ENCODE measurements at places on chromosomes 6 and 20.

GRCh38 chr6:31935021-31935420 is 7.5 kb downstream of the C2 start:
- no peak for DNase-seq

DNA sequence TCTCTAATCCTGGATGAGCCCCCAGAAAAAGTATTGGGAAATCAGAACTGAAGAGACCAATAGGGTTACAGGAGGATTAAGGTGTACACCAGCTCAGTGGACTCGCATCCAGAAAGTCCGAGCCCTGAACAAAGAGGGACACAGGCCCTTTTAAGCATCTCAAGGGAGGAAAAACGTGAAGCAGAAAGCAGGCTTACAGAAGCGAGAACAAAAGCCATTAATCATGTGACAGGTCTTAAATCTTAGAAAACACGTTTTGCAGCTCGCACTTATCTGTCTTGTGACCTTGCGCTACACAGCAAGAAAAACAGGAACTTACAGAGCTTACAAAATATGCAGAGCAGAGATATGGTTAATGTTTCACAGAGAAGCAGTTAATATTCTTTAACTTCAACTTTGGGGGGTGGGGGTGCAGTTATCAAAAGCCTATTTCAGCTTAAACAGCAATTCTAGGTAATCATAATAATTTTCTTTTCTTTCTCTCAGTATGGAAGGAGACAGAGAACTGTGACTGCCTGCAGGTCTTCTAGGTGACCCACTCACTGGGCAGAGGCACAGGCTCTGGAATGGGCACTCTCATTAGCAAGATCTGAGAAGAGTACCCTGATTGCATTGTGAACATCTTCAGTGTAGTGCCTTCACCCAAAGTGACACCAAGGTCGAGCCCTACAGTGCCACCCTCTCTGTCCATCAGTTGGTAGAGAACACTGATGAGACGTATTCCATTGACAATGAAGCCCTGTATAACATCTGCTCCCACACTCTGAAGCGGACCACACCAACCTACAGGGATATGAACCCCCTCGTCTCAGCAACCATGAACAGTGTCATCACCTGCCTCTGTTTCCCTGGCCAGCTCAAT is 65.0 kb upstream of the MOCS1 start:
- no peak for DNase-seq

DNA sequence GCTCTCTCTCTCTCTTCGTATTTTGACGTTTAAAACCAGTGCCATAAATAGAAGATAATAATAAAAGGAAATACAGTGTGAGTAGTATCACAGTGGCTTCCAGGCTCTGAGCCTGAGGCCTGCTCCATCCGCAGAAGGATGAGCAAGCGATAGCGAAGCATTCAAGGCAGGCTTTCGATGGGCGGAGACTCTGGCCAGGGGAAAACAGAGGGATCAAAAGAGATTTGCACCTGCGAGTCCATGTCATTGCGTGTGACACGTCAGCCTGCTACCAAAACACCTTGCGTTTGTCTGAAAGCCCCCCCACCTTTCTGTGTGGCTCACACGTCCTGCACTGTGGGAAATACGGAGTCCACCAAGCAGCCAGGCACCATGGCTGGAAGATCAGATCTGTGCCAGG is 377.3 kb upstream of the SULF2 start:
- no peak for DNase-seq

DNA sequence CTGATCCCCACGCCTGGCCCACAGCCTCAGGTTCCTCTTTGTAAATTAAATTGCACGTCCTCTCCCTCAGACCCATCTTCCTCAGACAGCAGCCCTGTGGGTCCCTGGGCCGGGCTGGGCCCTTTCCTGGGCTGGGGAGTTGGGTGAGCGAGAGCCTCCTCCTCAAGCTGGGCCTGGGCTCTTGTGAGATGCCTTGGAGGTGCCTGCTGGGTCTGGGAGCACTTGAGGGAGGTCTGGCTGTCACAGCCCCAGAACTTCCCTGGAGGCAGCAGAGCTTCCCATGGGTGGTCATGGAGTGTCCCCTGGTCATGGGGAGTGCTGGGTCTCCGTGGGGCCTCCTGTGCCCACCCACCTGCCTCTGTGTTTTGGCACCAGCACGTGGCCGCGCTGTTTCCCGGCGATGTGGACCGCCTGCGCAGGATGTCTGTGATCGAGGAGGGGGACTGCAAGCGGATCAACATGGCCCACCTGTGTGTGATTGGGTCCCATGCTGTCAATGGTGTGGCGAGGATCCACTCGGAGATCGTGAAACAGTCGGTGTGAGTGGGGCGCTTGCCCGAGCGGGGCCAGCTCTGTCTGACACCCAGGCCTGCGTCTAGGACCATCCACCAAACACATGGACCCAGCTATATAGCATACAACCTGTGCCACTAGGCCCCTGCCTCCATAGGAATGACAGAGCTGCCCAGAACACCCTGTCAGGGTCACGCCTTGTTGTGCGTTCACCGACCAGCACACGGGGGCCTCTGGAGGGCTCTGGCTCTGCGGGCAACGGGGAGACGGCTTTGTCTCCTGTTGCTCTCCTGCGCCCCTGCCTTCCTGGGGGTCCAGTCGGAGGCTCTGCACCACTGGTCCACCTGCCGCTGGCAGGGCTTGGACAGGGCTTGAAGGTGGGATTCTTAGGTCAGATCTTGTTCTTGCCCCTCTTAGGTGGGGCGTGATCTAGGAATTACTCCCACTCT is 33.0 kb downstream of the PYGB start:
- DNase-seq = no peak

GRCh38 chr6:137823826-137824555 is 43.1 kb upstream of the TNFAIP3 start:
- no peak for DNase-seq

DNA sequence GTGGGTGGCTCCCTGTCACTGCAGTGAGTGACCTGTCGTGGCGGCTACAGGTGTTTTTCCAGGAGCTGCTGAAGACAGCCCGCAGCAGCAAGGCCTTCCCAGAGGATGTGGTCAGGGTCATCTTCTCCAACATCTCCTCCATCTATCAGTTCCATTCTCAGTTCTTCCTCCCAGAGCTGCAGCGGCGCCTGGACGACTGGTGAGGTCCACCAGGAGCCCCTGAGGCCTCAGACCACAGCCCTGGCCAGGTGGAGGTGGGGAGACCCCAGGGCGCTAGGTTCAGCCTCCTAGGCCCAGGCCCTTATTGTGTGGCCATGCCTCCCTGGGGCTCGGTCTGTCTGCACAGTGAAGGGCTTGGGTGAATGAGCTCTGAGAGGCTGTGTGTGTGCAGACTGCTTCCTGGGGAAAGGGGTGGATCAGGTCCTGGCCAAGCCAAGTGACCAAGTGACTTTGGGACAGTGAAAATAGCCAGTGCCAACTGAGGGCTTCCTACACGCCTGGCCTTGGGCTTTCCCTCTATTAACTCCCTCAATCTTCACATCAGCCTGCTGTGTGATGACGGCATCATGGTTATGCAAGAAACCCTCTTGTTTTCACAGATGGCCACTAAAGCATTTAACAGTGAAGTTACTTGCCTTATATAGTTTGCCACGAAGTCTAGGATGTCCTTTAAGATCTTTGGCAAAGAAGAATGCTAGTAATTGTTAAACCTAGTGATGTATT is 6.4 kb downstream of the FGD2 start:
- no peak for DNase-seq

- DNase-seq = no peak
Measured at GRCh38 chr6:134979142-134979541, 29.2 kb upstream of the ALDH8A1 start.

GRCh38 chr20:373171-373890 is 7.2 kb upstream of the TRIB3 start:
- DNase-seq = no peak

DNA sequence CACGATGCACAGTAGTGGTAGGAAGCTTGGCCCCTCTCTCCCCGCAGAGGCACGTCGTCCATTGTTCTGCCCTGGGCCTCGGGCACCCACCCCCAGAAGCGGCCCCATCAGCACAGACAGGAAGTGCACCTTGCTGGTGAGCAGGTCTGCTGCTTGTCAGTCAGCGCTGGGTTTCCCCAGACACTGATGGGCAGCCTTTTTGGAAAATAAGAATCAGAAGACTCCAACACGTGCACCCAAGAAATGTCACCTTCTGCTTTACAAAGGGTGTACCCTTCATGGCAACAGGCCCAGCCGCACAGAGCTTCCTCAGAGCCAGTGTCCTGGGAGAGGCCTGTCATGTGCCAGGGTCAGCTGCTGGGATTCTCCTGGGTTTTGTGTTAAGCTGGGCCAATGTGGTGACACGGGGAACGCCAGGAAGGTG is 34.7 kb upstream of the IRF4 start:
- no peak for DNase-seq

- no peak for DNase-seq
Measured at GRCh38 chr6:66128243-66128642, 421.2 kb upstream of the EYS start.

DNA sequence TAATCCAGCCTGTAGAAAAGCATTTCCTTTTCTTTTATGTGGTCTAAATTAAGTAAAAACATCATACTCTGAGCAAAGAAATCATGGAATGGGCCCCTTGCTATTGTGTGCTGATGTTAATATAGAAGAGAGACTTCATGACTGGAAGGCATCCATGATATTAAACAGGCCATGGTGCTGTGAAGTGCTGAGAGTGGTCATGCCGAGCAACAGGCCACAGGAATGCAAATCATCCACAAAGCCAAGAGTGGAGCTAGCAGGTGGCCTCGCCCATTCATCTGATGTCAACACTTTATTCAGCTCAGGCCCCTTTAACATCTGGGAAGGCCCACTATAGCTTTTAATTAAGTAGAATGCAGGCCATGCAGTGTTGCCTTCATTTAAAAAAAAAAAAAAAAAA is 115.2 kb upstream of the HMGCLL1 start:
- DNase-seq = no peak

GRCh38 chr20:52993076-52993475 is 20.9 kb downstream of the TSHZ2 start:
- no peak for DNase-seq

DNA sequence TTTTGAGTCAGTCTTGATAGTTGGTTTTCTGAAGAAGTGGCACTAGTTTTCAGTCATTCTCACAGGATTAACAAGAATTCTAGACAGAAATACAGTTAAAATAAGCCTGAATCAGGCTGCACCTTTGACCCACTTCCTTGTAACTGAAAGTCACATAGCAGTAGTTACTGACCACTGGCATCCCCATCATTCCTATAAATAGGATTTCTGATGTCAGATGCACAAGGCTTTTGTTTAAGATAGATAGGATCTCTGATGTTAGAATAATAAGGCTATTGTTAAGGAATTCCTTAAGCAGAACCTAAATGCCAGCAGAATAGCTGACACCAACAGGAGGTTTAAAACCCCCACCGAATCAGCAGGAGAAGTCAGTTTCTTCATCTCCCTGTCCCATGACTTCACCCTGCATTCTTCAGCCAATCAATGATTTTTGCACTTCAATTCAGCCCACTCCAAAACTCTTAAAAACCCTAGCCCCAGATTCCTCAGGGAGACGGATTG is 30.6 kb upstream of the ZBTB24 start:
- no peak for DNase-seq

- no peak for DNase-seq
Measured at GRCh38 chr20:44170816-44171410, 16.1 kb downstream of the JPH2 start.

- no peak for DNase-seq
Measured at GRCh38 chr20:59153832-59154231, 9.8 kb upstream of the ZNF831 start.

DNA sequence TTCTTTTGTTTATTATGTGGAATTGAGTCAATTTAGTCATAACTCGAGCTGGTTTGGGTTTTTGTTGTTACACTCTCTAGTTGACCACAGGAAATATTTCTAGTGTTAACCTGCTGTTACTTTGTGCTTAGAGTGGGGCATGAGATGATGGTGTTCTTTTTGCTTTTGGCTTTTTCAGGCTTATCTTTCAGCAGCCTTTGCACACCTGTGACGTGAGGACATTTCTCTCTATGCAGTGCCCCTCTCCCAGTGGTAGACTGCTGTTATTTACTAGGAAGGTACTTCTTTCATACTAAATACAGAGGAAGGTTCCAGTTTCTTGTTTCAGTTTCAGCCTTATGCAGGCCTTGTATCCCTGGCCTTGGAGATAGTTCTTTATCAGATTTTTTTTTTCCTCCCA is 766.8 kb upstream of the MAN1A1 start:
- DNase-seq = no peak

GRCh38 chr6:169965239-169965638 is 213.8 kb downstream of the ERMARD start:
- DNase-seq = no peak

GRCh38 chr20:11852189-11852588 is 65.5 kb upstream of the BTBD3 start:
- no peak for DNase-seq

GRCh38 chr20:37267667-37268313 is 6.2 kb upstream of the GHRH start:
- DNase-seq = no peak

GRCh38 chr6:30493643-30494250 is 4.4 kb downstream of the HLA-E start:
- DNase-seq = no peak
